Naive thymus-derived CD4-positive, alpha-beta T cell (primary cell): ENCODE measurements at places on chromosomes 1 and 21. TPM values are rescaled to one million over a fixed set of nuclear protein-coding genes. Genes with fewer than 3 reads are reported as not detected.

DNA sequence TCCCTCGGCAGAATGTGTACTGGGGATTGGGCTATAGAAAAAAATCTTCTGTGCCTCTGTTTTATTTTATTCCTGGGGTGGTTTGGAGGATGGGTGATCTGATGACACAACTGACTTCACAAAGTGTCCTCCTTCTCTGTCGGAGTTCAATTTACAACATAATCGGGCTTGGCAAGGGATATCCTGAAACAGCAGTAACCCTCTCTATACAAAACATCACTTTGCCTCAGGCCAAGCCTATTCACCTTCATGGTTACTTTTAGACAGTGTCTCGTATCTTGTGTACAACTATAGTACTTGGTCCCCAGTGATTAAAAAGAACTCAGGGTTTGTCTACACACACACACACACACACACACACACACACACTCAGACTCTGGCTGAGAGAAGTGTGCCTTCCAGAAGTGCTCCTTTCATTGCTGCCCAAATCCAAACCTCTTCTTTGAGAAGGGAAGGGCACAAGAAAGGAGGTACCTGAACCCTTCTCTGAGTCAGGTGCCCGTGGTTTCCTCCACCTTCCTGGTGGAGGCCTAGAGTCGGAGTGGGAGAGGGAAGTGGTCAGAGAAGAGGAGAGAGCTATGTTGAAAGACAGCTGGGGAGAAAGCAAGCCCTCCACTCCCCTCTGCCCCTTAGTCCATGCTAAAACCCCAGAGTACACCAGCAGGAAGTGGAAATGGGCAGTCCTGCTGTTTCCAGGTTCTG lies 62.4 kb upstream of the POU2F1 start:
- DNase-seq: no peak

DNA sequence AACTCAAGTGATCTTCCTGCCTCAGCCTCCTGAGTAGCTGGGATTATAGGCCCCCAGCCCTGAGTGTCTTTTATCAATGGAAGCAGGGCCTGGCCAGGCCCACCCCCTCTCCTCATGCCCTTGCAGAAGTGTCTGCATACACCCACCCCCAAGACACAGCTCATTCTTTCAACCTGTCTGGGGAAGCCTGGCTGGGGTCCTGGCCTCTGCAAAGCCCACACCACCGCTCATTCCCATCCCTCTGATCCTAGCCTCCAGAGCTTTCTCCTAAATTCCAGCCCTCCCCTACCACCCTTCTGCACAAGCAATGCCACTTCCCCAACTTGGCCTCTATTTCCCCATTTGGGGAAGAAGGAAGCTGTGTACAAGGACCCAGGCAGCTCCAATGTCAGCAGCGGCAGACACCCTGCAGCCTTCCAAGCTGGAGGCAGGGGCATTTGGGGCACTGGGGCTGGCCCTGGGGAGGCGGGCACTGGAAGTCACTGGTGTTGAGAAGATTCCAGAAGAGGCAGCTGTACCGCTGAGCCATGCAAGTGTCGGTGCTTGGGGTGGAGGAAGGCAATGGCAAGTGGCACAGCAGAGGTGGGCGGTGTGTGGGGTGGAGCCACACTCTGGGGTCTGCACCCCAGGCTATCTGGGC lies 33.7 kb upstream of the ARF1 start:
- DNase-seq: no peak

DNA sequence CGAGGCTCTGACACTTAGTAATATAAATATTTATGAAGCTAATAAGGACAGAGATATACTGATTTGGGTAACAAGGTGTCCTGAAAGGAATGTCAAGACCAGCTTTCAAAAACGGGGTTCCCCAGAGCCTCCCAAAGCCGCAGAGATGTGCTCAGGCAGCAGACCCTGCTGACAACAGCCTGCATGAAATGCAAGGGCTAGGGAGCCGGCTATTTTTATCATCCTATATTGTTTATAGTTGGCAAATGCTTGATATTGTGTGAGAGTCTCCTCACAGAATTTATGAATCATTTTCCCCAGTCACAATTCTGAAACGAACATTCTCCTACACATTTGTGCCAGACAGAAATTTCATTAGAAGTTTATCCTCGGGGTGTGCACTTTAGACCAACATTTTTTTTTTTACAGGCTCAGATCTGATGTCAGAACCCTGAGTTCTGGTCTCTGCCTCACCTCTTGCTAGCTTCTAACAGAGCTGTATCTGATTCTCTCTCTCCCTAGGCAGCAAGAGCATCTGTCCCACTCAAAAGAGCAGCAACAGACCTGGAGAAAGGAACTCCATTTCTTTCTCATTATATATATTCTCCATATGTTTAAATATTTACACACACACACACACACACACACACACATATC lies 302.3 kb upstream of the PLD5 start:
- no peak for DNase-seq

- DNase-seq: no peak
These were observed 44.3 kb downstream of the PCP4 start for GRCh38 chr21:39911286-39912199.

DNA sequence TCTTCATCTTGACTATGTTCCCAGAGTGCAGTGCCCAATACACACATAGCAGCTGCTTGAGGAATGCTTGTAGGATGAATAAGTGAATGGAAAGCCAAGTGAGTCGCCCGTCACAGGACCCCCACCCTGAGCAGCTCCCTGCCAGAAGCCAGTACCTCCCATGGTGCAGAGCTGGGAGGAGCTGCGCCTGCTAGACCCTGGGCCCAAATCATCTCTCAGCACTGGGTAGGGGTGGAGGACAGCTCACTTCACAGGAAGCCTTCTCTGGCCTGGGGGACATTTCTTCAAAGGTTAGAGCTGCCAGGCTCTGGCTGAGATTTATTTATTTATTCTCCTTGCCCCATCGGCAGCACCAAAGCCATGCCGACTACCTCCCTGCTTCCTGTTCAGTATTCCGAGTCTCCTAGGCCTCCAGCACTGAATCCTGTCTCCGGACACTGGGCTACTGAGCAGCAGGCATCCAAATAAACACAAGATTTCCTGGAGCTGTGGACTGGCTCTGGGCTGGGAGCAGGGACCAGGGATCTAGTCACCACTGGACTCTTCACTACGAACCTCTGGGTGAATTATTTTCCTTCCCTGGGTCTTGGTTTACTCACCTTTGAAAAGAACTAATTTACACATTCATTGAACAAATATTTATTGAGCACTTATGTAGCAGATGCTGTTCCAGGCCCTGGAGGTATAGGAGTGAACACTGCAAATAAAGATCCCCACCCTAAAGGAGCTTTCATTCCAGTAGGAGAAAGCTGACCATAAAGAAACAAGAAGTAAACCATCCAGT lies 187.7 kb downstream of the TRABD2B start:
- DNase-seq: no peak

DNA sequence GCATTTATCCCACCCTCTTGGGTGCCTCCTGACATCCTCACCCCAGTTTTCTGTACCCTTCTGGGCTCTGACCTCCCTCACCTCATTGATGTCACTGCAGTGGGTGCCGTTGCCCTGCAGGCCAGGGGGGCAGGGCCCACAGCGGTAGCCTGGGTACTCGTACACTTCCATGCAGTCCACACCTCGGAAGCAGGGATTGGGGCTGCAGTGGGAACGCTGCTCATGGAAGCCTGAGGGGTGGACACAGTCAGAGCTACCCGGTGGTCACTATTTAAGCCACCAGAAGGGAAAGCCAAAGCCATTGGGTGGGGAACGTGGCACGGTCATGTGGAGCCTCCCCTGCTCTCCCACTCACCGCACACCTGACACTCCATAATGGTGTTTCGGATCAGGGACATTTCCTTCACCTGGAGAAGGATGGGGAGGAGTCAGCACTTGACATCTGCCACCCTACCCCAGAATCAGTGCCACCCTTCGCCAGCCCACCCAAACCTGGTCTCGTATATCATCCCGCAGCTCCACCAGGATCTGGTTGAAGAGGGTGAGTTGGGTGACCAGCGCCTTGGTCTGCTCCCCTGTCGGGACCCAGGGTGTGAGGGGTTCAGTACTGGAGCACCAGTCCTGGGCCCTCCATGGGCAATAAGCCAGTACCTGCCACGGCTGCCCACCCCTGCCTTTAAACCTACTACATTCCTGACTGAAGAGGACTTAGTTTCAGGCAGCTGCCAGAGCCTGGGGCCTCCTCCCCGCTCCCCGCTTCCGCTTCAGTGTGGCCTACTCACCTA lies 4.8 kb downstream of the THBS3 start:
- no peak for DNase-seq

DNA sequence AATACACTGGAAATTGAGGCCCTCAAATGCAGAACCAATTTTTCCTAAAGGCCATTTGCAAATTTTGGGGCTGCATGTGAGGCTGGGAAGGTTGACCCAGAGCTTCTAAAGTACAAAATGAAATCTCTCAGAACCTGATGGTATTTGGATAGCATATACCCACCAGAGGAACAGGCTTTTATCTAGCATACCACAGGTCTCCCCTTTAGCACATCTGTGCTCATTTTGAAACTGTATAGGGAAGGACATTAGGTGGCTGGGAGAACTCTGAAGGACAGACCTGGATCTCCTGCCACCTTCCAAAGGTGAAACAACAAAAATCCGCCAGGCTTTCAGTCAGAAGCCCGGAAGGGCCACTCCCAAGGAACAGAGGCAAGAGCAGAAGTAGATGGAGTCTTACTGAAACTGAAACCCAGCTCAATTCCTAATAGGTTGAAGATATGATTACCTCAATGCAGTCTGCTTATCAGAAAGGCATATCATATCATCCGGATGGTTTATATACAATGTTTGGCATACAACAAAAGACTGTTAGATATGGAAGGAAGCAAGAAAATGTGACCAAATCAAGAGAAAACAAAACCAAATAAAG lies 11.6 kb downstream of the CD55 start:
- no peak for DNase-seq

DNA sequence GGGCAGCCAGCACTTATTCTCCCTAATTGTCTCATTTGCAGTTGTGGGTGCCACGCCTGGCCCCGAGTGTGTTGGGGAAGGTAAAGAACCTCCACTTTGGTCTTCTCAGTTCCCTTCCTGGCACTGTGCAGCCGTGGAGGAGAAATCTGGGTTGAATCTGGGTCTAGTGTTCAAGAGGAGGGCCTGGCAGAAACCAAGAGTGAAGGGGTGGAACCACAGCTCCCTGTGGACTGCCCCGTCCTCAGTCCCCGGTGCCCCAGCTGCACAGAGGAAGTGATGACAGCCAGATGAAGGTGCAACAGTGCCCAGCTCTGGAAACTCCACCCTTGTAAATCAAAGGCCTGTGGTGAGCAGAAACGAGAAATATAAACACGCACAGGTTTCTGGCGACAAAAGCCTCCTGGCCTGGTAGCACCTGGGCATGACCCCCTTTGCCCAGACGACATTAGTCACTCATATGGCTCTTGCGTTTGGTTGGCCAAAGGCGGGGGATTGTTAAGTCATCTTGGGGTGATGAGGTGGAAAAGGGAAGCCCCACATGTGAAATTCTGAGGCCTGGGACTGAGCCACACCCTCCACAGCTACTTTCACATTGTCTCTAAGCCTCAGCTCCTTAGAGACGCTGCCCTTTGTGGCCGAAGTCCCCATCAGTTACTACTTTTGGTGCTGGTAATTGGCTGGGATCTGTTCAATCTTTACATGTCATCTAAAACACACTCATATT lies 4.2 kb upstream of the ECE1 start:
- peak; percentile 75 for DNase-seq

GRCh38 chr1:32447469-32448185 lies 17.2 kb upstream of the ZBTB8B start:
- DNase-seq: no peak

DNA sequence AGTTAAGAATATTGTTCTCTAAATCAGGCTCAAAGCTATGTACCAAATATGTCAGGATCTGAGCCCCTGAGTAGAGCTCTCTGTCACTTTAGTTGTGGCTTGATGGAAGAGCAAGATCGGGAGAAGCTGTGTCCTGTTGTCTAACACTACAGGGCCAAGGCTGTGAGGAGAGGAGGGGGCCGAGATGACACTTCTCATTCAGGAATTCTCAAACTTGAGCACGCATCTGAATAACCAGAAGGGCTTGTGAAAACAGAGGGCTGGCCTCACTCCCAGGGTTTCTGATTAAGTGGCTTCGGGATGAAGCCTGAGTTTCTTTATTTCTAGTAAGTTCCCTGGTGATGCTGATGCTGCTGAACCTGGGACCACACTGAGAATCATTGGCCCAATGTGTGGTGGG lies 209.2 kb upstream of the DAB1 start:
- DNase-seq: no peak

GRCh38 chr1:53458634-53459033 lies 565 bp upstream of the DMRTB1 start:
- no peak for DNase-seq

- no peak for DNase-seq
These were observed 7.6 kb upstream of the RXRG start for GRCh38 chr1:165452336-165453130.

DNA sequence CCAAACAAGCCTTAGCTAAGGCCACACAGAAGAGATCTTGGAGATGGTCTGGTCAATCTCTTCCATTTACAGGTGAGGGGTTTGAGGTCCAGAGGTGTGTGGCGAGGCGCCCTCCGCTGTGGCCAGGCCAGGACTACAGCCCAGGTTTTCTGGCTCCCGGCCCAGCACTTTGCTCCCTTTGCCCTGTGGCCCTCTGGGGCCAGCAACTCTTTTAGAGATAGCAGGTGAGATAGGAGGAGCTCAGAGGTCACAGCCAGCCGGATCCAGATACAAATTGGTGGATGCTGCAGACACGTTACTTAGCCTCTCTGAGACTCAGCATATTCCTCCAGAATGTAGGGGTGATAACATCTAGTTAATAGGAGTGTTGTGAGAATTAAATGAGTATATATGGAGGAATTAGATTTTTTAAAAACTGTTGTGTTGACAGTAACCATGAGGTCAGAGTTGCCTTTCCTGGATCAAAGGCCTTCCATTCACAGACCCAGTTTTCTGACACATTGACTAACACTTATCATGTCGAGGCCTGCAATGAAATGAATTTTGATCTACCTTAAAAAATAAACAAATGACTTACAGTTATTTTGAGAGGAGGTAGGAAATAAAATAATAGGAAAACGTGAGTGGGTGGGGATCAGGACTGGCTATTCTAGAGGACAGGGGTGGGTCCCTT lies 16.6 kb downstream of the TEX35 start:
- DNase-seq: no peak

DNA sequence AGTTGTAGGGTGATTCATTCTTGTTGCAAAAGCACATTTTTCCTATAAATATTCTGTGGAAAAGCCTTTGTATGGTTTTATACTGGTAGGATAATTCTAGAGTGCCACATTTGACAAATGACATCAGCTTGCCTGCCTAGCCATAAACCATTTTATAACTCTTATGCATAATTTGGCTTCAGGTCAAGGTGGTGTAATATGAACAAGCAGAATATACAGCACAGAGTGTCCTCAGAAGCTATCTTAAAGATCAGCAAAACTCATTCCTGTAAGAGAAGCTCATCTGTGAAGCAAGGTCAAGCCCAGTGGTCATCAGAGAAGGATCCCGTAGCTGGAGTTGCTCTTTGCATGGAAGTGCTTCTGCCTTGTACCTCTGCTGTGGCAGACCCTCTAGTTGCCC lies 24.0 kb upstream of the C1orf21 start:
- DNase-seq: no peak

TCHH gene
- total RNA-seq: not detected

S100A7 gene
- total RNA-seq: not detected

OLIG2 gene
- not detected for total RNA-seq

STIL gene
- 1.9 TPM for total RNA-seq

ZBED6 gene
- total RNA-seq: 31.9 TPM

LELP1 gene
- total RNA-seq: not detected in 2 replicates

ELAPOR1 gene
- total RNA-seq: 4.4 TPM
